Lung (tissue), 17 donors: ENCODE measurements at places on chromosomes 16 and 17.

DNA sequence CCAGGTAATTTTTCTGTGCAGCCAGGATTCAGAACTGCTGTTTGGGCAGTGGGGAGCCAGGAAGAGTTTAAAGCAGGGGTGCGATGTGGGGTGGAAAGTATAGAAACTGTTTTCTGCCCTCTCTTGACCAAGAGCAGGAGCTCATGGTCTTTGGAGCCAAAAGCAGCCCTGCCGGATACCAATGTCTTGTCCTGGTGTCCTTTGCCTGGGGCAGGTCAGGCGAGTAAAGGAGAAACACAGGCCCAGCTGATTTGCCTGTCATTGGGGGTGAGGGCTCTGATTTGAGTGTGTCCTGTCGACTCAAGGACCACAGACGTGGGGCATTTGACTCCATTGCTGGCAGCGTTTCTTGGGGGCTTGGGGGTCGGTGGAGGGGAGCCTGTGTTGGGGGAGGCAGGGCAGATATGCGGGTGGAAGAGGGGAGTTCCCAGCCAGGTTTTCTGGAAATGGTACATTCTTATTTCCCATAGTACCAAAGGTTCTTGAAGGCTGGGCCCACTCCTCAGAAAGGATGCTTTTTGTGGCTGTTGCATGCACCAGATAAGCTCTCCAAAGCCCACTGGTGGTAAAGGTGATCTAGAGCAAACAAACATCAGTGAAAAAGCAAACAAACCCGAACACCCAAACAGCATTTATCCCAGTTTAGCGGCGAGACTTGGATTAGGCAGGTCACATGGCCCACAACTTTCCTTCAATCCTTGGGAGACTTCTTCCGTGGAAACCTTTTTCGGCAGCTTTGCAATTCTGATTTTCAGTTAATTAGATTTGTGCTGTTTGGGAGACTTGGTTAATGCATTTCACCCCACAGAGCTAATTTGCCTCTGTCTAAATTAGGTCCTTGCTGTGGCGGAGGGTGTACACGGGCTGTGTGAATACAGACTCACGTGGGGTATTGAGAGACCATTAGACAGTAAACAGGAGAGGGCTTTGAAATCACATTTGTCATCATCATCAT is 59.0 kb downstream of the MSI2 start:
- H3K27me3 ChIP-seq = no peaks in the 10 kb centered on the region
- no peak for DNase-seq
- no peak overlapping the region for H3K27ac ChIP-seq
- H3K36me3 ChIP-seq = no peaks in the 10 kb centered on the region
- no peak overlapping the region for H3K4me3 ChIP-seq

DNA sequence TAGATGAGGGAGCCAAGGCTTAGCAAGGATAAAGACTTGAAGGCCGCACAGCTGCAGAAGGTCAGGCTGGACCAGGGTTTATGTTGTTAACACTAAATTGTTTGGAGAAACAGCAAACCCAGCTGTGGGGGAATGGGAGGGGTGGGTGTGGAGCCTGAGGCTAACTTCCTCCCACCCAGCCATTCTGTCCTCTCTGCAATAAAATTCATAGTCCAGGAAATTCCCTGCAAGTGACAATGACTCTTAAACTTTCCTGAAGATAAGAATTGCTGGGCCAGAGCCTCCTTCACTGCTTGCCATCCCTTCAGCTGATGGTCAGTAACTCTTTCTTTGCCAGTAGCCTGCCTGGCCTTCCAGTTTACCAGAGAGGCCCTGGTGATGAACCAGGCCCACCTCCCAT is 19.4 kb upstream of the ATP5MC1 start:
- H3K36me3 ChIP-seq = no peaks in the 10 kb centered on the region
- H3K4me3 ChIP-seq = no peak overlapping the region
- H3K27me3 ChIP-seq = no peaks in the 10 kb centered on the region
- peak; percentile 65 for DNase-seq
- peaks cover 21% of the 10 kb centered on the region for H3K4me1 ChIP-seq

DNA sequence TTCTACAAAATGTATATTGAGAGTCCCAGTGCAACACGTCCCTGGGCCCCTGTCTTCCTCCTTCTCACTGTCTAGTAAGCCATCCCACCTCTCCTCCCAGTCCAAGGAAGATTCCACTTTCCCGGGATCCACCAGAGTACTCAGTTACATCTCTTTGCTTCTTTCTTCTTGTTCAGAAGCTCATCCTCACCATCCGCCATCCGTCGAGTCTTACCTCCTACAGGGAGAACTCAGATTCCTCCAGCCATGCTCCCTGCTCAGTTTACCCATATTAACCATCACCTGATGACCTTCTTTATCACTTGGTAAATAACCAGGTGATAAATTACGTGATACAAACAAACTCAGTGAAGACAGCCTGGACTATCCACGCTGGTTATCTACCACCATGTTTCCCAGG is 57.1 kb downstream of the CYTH1 start:
- H3K27ac ChIP-seq = no peak overlapping the region
- DNase-seq = no peak
- H3K4me3 ChIP-seq = no peak overlapping the region
- no peaks in the 10 kb centered on the region for H3K36me3 ChIP-seq

DNA sequence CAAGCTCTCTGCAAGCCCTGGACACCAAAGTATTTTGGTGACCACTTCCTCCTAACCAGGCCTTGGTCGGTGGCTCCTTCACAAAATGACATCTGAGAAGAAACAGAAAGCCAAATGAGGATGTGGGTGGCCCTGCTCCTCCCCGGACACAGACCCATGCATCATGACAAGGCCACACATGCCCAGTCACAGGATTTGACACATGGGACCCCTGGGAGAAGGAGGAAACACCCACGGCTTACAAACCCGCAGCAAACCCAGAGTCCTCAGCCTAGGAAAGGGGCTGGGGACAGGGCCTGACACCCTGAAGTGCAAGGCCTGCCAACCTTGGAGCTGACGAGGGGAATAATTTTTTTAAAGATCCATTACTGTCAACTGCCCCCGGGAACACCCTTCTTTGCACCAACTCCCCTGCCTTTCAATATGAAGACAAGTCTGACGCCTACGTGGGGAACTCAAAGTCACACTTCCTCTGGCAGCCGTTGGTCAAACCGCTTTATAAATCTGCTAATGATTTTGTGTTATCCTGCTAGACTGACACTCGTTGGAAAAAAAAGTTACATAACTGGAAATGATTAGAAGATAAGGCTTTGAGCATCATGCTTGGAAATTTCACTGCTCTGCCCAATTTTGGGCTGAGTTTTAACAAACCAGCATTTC is 41.3 kb downstream of the GAS7 start:
- no peaks in the 10 kb centered on the region for H3K27me3 ChIP-seq
- peak overlapping the region; percentile 64 for H3K27ac ChIP-seq
- no peaks in the 10 kb centered on the region for H3K36me3 ChIP-seq
- peak; percentile 56 for DNase-seq
- H3K4me1 ChIP-seq = peaks cover 11% of the 10 kb centered on the region

DNA sequence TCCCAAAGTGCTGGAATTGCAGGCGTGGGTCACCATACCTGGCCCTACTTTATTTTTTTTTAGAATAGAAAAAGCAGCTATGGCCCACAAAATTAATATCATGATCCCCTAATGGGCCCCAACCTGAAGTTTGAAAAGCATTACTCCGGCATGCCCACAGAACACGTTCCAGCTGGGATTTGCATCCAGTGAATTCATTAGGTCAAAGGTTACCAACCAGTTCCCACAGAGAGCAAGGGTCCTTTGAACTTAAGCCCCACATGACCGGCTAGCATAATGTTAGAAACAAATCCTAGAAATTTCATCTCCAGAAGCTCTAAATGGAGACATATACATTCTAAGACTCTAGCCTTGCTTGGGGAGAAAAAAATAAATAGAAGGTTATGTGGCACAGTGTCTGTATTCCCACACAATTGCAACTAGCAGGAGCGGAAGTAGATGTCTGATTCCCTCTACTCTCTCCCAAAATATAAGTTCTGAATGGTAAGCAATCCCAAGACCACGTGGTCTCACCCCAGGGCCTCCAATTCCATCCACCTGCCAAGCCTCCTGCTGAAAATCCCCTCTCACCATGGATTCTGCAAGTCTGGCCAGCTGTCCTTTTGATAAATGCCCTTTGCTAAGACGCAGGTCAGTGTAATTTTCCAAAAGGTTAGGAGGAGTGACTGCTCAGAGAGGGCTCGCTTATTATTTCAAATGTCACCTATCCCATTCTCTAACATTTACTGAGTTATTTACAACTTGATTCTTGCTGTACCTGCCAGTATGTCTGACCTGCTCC is 395.8 kb downstream of the NPIPA8 start:
- H3K36me3 ChIP-seq = no peaks in the 10 kb centered on the region
- H3K27me3 ChIP-seq = no peaks in the 10 kb centered on the region

DNA sequence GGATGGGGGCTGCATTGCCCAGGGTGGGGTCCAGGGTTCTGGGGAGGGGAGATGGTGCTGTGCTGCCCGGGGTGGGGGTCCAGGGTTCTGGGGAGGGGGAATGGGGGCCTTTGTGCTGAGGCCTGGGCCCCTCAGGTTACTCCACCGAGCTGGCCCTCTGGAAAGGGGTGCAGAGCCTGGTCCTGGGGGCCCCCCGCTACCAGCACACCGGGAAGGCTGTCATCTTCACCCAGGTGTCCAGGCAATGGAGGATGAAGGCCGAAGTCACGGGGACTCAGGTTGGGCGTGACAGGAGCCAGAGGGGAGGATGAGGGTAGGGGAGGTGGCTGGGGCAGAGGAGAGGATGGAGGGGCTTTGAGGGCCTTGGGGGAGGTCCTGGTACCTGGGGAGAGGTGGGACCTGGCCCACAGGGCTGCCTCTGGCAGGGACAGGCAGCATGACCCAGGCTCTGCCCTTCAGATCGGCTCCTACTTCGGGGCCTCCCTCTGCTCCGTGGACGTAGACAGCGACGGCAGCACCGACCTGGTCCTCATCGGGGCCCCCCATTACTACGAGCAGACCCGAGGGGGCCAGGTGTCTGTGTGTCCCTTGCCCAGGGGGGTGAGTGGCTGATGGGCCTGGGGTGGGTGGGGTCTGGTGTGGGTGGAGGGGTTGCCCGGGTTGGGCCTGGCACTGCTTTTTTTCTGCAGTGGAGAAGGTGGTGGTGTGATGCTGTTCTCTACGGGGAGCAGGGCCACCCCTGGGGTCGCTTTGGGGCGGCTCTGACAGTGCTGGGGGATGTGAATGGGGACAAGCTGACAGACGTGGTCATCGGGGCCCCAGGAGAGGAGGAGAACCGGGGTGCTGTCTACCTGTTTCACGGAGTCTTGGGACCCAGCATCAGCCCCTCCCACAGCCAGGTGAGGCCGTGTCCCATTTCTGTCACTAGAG is 7.8 kb downstream of the ITGAX start:
- H3K4me1 ChIP-seq = no peaks in the 10 kb centered on the region
- no peaks in the 10 kb centered on the region for H3K27me3 ChIP-seq
- H3K27ac ChIP-seq = no peak overlapping the region
- no peaks in the 10 kb centered on the region for H3K36me3 ChIP-seq
